Mammary microvascular endothelial cell (primary cell): ENCODE measurements at places on chromosomes 3 and 15. TPM values are rescaled to one million over a fixed set of nuclear protein-coding genes. Genes with fewer than 3 reads are reported as not detected.

The PLSCR2 gene
- not detected in 2 replicates for total RNA-seq

The P4HTM gene
- 15.7 and 16.0 TPM in 2 replicates for total RNA-seq

The RYR3 gene
- total RNA-seq, result not detected in 2 replicates

The RBM15B gene
- 28.4 and 29.6 TPM in 2 replicates for total RNA-seq

The ANO10 gene
- 69.3 and 69.5 TPM in 2 replicates for total RNA-seq

The KCNAB1 gene
- total RNA-seq, result 0.20 and 0.53 TPM in 2 replicates

The CRYGS gene
- total RNA-seq, result 0.13 and 0.69 TPM in 2 replicates

The CLCN2 gene
- total RNA-seq, result 0.93 and 2.1 TPM in 2 replicates

The TFDP2 gene
- 11.1 and 86.2 TPM in 2 replicates for total RNA-seq

The STRA6 gene
- 0.10 TPM in 1 of 2 replicates, not detected in the other for total RNA-seq

The SLC24A5 gene
- total RNA-seq, result not detected in 2 replicates

The SUSD5 gene
- total RNA-seq, result 4.3 and 4.6 TPM in 2 replicates

The VIPR1 gene
- total RNA-seq, result not detected in 2 replicates

The CD86 gene
- total RNA-seq, result not detected in 2 replicates

The SEMA7A gene
- total RNA-seq, result 0.44 and 0.67 TPM in 2 replicates

The TTC21A gene
- 2.2 and 2.4 TPM in 2 replicates for total RNA-seq

The TNFSF10 gene
- total RNA-seq, result 18.3 and 20.2 TPM in 2 replicates

The CFAP44 gene
- 0.53 and 0.64 TPM in 2 replicates for total RNA-seq

The GOLGA8J gene
- total RNA-seq, result not detected in 2 replicates

The SCAP gene
- 41.8 and 53.3 TPM in 2 replicates for total RNA-seq

The SLC51A gene
- not detected in 2 replicates for total RNA-seq

The IMPDH2 gene
- total RNA-seq, result 197 and 214 TPM in 2 replicates

The XIRP1 gene
- total RNA-seq, result not detected in 2 replicates

The MORC1 gene
- total RNA-seq, result not detected in 2 replicates

The ARPC4 gene
- total RNA-seq, result 295 and 301 TPM in 2 replicates

The IL12A gene
- 2.3 and 6.7 TPM in 2 replicates for total RNA-seq

The CATSPER2 gene
- 0.33 and 3.0 TPM in 2 replicates for total RNA-seq

The CCK gene
- not detected in 2 replicates for total RNA-seq

The SPTBN5 gene
- 2.3 and 3.8 TPM in 2 replicates for total RNA-seq

The CLDN18 gene
- not detected in 2 replicates for total RNA-seq

The GLDN gene
- total RNA-seq, result not detected in 2 replicates
